Keratinocyte (primary cell): ENCODE measurements at places on chromosomes 4 and X. TPM values are rescaled to one million over a fixed set of nuclear protein-coding genes. Genes with fewer than 3 reads are reported as not detected.

The CXCL1 gene
- polyA plus RNA-seq, result 12.0 to 40.7 TPM (median 35.5 TPM) in 3 replicates

The ZIC3 gene
- 0.01 TPM in 1 of 3 replicates, not detected in the others for polyA plus RNA-seq

The SPACA5 gene
- polyA plus RNA-seq, result not detected in 3 replicates

The VCX gene
- not detected in 3 replicates for polyA plus RNA-seq

The CT47B1 gene
- polyA plus RNA-seq, result not detected in 3 replicates

The MAP3K15 gene
- polyA plus RNA-seq, result 0.03 TPM in 1 of 3 replicates, not detected in the others

The UBE2A gene
- polyA plus RNA-seq, result 49.0 to 81.6 TPM (median 76.2 TPM) in 3 replicates
